ENCODE measurements at places on chromosomes 6 and 20.
A peak's percentile ranks its signal among the peaks of the same experiment; 100 is the strongest.

DNA sequence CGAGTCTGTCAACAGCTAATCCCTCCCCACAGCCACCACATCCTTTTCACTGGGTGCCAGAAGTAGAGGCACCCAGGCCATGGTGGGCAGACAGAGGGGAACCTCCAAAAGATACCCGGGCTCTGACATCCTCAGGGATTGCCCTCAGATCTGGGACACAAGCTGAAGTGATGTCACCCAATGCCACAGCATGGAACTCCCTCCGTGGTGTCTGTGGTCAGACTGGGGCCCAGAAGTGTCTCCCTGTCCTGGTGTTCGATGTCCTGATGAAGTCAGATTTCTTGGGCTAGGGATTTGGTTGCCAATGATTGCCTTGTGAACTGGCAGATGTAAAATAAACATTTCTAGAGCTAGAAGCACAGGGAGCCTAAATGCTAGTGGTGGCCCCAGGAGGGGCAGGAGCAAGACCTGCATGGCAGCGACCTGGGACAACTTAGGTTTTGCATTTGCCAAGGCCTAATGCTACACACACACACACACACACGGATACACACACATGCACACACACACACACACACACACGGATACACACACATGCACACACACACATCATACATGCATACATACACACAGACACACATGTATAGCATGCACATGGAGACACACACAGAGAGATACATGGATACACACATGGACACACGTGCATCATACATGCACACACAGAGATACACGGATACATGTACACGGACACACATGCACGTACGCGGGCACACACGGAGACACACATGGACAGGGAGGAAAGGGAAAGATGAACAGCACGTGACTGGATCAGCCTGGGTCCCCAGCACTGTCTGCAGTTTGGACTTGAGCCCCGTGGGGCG, 221.0 kb downstream of the NFATC2 start:
- DNase-seq, result no peak

DNA sequence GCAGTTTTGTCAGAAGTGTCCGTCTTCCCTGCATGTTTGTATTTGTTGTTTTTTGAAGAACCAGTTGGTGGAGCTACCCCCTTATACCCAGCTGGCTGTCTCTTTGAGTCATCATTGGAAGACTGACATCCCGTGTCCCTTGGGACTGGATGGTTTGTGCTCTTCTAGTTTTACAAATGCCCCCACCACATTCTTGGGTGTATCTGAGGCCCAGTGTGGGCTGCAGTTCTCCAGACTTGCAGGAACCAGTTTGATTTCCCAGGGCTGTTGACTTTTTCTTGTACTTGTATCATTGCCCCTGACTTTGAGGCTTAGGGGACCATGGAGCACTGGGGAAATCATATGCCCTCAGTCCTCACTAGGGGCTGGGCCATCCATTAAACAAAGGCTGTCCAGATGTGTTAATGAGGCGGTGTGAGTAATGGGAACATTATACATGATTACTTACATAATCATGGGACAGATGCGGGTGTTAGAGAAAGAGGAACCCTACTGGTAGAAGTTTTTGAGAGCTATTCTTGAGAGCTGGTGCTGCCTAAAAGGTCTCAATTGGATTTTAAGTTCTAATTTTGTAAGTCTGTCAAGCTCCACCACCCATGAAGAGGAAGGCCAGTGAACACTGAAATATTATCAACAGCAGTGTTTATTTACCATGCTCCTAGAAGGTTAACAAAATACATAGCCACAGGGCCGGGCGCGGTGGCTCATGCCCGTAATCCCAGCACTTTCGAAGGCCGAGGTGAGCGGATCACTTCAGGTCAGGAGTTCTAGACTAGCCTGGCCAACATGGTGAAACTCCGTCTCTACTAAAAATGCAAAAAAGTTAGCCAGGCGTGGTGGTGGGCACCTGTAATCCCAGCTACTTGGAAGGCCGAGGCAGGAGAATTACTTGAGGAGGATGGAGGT, 8.5 kb downstream of the JARID2 start:
- DNase-seq, result peak; percentile 41

DNA sequence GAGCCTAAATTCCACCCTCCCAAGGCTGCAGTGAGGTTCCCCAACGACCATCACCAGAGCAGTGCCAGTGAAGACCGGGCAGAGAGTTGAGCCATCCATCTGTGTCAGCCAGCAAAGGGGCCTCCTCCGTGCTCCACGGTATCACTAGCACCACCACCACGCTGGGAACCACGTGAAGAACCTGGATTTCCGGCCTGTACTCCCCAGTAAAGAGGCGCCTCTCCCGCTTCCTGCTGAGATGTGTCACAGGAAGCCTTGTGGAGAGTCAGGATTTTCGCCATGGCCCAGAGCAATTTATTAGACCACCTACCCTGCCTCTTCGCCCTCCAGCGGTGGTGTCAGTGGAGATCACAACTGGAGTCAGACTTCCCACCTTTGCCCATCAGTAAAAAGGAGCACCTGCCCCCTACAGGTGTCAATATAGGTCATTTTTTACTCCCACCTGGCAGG, 28.8 kb downstream of the CPXM1 start:
- no peak for DNase-seq

DNA sequence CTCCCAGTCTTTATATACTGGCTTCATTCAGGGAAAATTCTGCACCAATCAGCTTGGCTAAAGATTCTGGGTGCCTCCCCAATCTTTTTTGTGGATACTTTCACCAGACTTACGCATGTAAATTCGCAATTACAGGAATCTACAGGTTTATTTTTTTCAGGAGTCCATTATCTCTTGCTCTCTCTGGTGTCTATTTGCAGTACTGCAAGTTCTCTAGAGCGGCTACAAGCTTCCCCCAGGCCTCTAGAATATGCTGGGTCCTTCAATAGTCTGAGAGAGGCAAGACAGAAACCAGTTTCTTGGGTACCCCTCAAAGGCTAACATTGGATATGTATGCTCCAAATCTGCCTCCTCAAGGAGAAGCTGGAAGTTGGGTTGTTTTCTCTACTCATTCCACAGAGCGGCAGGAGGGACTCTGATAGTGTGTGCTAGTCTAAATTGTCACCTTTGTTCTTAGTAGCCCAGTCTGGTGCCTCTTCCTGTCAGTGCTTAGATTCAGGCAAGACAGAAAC, 58.5 kb downstream of the SUN5 start:
- peak; percentile 61 for DNase-seq

DNA sequence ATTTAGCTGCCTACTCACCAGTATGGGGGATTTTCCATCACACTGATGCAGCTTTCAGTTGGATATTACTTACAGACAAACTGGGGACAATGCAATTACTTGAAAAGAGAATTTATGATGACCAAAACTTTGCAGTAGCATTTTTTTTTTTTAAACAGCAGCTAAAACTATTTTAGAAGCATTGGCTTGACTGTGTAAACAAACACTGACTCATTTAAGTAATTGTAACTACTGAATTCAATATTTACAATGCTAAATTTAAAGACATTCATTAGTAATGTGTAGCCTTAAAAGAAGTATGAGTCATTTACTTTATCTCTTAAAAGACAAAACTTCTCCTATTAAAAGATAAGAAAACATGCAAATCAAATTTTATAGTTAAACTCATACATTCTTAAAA, 295.9 kb upstream of the FERMT1 start:
- DNase-seq, result no peak

GRCh38 chr6:90375681-90376439, 79.2 kb upstream of the BACH2 start:
- DNase-seq, result no peak

DNA sequence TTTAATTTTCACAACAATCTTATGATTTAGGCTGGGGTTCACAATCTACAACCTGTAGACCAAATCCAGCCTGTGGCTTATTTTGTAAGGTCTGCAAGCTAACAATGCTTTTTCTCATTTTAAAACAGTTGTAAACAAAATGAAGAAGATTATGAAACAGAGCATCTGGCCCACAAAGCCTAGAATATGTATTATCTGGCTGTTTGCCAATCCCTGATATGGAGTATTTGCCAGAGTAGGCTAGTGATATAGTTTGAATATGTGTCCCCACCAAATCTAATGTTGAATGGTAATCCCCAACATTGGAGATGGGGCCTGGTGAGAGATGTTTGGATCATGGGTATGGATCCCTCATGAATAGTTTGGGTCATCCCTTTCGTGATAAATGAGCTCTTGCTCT, 201.8 kb downstream of the DHX35 start:
- no peak for DNase-seq

GRCh38 chr6:9250852-9251251, 815.5 kb upstream of the SLC35B3 start:
- peak; percentile 85 for DNase-seq

DNA sequence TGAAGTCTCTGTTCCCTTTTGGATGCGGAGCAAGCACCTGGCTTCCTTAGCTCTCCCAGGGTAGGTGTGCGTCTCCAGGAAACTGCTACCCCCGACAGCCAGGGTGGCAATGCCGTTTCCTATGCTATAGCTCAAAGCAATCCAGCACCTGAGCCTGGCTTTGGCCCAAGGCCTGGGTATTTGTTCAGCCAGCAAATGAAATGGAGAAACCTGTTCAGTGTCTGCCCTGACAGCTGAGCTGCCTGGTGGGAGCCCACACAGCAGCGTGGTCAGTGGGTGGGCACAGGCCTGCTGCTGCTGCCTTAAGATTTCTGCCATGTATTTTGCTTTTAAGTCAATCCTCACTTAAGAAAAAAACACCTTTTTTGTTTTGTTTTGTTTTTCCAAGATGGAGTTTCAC, 13.7 kb downstream of the SPATA2 start:
- no peak for DNase-seq

- no peak for DNase-seq
Measured at GRCh38 chr20:24585796-24586522, 116.5 kb downstream of the SYNDIG1 start.

GRCh38 chr6:13355043-13355945, 27.0 kb upstream of the TBC1D7 start:
- no peak for DNase-seq

DNA sequence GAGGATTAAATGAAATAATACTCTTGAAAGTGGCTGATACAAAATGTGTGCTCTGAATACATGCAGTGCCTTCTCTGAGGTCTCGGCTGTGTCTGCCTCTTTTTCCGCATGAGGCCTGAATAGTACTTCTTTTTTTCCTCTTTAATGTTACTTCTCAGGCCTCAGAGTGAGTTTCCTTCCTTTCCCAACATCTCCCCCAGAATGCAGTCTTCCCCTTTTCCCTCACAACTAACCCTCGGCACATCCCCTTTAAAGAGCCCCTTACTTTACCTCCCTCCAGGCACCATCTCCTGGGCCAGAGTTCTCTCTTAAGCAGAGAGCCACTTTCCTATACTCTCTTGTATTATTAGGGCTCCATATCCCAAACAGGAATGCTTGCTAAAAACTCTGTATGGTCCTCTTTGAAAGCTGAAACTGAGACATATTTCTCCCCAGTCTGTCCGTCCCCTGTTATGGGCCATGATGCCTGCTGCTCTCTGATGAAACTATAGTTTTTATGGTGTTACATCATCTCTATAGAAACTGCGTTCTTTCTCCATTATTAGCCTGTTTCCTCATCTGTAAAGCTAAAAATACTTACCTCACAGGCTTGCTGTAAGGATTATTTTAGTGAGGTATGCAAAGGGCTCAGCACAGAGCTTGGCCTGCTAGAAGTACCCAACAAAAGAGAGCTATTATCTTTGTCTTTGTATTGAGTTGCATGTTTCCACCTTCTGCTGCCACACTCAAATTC, 2.3 kb downstream of the PLAGL2 start:
- DNase-seq, result no peak

GRCh38 chr20:5402903-5403531, 86.3 kb upstream of the PROKR2 start:
- peak; percentile 67 for DNase-seq

DNA sequence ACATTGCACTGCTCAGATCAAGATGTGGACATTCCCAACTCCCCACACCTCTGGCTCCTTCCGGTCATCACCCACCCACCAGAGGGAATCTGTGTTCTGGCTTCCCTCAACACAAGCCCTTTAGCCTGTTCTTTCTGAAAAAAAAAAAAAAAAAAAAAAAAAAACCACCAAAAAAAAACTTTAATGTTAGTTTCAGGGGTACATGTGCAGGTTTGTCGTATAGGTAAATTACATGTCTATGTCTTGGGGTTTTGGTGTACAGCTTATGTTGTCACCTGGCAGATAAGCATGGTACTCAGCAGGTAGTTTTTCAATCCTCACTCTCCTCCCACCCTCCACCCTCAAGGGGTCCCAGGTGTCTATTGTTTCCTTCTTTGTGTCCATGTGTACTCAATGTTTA, 135.8 kb upstream of the FOXA2 start:
- no peak for DNase-seq

GRCh38 chr20:63290677-63291472, 2.1 kb upstream of the COL20A1 start:
- DNase-seq, result peak; percentile 72

GRCh38 chr6:166244353-166245045, 63.7 kb downstream of the PRR18 start:
- DNase-seq, result no peak

GRCh38 chr6:75102301-75102700, 103.6 kb downstream of the COL12A1 start:
- no peak for DNase-seq

DNA sequence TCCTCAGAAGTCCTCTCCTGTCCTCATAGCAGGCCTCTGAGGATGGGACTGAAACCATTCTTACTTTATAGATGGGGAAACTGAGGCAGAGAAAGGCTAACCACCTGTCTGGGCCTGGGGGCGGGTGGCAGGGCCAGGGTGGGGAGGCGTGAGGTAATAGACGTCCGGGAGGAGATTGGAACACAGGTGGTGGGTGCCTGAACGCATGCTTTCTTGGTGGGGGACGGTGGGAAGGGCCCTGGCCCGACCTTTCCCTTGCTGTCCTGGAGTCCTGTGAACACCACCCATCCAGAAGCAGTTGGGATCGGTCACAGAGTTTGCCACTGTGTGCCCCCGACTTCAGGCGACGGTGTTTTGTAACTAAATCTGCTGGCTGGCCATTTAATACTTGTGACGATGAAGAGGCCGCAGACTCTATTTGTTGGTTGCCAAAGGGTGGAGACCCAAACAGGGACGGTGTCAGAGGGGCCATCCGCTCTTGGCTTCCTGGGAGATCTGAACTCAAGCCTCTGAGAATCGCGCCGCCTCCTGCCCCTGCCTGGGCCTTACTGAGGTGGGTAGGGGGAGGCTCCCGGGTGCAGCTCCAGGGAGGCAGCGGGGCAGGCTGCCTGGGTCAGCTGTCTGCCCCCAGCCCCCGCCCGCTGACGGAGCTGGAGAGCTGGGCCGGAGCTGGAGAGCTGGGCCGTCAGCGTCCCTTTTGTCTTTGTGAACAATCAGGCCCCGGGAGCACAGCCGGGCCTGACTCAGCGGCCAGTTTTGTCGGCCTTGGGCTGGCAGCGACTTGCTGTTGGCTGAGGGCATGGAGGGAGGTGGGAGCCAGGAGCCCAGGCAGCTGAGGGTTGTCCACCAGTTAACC, 4.1 kb downstream of the RBM38 start:
- DNase-seq, result peak; percentile 91
